ENCODE measurements at places on chromosomes 7 and 10.

- DNase-seq = no peak
These were observed 97.1 kb downstream of the CREB5 start for GRCh38 chr7:28509251-28510025.

- no peak for DNase-seq
These were observed 408.8 kb upstream of the FZD8 start for GRCh38 chr10:36050763-36051499.

DNA sequence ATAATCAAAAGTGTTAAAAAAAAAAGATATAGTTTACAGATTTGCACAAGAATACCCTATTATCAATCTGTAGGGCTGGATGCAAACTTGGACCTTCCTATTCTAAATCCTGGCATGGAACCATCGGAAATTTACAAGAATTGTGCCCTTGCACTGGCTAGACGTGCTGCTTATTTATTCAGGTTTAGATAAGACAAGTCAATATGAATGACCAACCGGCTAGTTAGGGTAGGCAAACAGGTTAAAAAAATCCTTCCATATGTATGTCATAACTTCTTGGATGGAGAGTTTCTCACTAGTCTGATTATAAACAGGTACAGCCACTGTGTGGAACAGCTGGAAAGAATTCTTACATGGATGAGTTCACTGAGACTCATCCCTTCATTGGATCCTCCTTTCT is 41.4 kb downstream of the PKD1L1 start:
- DNase-seq = no peak

DNA sequence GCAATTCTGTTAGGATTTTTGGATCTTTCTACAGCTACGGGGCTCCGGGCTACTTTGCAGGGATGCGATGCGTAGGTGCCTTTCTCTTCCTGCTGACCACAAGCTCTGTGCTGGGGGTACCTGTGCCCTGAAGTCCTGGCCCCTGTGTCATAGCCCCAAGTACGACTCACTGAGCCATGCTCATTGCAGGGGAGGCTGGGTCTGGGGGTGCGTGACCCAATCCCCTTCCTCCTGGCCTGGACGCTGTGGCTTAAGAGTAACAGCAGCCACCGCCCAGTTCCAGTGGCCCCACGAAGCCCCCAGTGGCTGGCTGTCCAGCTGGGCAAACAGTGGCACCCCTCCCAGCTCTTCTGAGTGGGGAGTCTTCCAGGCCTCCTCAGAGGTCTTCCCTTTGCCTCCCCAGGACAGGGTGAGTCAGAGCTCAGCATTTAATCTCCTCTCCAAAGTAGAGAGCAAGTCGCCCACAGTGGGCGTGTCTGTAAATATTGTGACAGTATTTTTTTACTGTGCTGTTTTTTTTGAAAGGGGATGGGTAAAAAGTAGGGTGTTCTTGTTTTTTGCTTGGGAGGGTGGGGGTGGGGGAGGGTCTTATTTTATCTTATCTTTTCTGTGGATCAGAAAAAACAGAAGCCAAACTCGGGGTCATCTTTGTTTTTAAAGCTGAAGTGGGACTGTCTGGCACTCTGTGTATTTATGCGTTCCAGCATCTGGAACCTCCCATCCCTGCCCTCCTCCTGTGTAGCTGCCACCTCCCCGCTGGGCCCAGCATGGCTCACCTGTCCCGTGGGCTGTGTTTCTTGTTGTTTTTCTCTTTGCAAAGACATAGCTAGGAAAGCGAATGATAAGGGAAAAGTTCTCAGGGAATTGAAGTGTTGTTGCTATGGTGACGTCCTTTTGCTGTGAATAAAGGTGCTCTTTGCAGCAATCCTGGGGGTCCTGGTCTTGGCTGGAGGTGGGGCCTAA is 8.2 kb downstream of the LFNG start:
- DNase-seq = no peak

DNA sequence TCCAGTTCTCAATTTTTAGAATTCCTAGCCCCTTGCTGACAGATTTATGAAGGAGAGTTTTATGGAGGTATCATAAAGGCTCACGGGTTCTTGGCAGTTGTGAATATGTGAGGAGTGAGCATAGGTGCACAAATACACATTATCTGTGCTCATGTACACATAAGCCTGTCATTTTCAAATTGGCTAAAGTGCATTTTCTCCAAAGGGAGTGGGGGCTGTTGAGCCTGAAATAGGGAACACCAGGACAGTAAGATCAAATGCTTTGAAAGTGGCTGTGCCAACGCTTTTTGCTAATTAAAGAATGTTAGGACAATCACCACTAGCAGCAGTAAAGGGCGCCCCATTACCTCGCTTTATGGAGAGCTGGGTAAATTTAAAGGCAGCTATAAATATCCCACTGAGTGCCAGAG is 8.3 kb upstream of the LRRC4 start:
- no peak for DNase-seq

DNA sequence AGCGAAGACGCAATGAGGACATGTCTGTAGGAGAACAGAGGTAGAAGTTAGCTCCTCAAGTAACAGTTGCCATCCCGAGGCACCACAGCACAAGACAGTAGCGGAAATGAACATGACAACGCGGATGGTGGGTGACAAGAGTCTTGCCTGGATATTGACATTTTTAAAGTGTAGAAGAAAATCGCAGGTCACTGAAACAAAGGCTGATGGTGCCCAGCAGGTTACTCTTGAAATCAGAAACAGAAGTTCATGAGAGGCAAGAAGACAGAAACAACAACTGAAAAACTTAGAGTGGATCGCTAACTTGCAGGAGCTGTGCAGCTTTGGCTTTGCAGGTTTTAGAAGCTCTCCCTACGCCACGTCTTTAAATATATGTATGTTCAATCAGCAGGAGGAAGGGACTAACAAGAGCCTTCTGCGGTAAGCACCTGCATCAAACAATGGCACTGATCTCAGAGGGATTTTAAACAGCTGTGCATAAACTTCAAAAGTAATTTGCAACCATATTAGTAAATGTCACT is 1.8 kb downstream of the PRKCQ start:
- no peak for DNase-seq

- no peak for DNase-seq
These were observed 370.1 kb downstream of the FRMD4A start for GRCh38 chr10:13960603-13961002.

DNA sequence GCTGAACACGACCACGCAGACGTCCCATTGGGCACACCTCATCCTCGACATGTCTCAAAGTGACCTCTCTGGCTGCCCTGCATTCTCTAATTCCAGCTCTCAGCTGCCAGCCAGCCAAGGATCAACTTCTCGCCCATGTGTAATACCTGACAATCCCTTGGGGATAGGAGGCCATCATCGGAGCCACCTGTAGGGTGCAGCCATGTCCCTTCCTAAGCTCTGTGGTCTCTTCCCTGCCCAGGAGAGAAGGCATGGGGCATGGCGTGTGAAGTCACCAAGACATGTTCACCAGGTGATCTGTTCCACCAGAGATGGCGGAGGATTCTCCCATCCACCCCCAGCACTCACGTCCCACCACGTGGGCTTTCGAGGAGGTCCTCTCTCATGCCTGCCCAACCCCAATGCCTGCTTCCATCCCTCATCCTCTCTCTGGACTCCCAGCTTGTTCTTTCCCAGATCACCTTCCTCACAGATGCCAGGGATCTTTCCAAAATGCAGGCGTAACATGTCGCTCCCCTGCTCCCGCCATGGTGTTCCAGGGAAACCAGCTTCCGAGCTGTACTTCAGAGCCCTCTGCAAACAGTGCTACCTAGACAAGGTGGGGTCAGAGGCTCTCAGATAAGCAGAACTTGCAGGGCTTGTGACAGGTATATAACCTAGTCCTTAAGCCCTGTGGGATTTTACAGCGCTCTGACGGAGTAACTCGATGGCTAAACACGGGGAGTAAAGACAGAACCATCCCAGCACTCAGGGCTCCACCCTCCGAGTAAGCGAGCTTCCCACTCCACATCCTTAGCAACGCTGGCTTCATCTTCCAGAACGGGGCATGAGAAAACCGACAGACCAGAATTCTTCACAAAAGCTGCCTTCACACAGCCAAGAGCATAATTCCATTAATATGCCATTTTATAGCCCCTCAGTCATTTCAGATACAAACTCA is 41.1 kb downstream of the BRI3 start:
- DNase-seq = no peak

DNA sequence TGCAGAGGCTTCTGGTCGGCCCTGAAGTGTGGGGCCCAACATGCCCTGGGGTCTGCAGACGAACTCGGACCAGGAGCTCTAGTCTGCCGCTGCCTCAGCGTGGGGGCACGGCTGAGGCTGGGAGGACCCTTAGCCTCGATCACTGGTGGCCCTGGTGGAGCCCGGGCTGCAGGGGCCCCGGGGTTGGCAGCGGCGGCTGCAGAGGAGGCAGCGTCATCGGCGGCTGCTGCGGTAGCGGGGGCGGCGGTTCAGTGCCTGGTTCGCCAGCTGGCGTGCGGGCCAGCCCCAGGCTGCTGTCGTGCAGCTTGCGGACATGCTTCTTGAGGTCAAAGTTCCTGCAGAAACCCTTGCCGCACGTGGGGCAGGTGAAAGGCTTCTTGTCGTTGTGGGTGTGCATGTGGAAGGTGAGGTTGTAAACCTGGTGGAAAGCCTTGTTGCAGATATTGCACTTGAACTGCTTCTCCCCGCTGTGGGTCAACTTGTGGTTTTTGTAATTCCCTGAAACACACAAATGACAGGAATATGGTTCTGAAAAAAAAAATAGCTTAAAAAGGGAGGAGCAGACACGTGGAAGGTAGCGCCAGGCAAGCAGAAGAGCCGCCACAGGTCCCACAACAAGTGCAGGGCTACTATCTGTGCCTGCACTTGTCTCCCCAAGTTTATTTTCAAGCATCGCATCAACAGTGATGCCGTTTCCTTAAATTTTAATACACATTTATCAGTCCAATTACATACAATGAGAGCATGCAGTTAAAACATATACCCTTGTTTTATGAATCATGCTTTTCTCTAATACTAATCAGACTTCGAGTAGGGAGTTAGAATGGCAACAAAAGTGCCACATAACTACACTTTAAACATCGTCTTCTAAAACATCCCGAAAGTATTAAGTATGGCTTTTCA is 2.4 kb downstream of the FEZF1 start:
- DNase-seq = no peak

DNA sequence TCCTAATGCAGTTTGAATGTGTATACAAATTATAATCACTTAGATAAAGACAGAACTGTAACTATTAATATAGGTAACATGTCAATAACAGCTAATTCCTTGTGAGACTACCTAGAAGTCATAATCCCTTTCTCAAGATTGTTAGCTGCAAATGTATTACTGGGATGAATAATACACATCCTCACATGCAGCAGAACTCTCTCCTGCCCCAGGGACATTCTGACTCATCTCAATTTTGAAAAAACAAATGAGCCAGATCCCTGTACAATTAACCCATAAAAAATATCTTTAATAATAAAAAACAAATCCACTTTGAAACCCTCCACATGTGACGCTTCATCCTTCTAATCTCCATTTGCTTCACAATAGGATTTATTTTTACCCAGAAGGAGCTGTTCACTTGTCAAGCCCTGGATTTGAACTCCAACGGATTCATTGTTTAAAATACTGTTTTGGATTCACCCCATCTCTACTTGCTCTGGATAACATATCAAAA is 428.4 kb upstream of the TEX47 start:
- no peak for DNase-seq

DNA sequence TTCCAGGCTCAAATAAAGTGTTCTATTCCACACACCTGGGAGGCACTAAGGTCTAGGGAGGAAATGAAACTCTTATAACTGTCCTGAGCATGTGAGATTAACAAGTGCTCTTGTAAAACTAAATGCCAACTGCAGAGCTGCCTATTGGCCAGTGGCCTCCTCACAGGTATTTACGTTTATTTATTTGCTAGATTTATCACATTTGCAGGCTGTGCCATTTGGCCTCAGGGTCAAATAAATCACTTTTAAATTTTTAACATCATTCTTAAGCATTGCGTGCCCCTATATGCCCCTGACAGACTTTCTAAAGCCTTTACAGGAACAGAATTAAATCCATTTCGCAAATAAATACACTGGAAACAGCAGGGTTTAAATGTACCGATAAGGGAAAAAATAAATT is 381.8 kb upstream of the NFE2L3 start:
- DNase-seq = no peak

DNA sequence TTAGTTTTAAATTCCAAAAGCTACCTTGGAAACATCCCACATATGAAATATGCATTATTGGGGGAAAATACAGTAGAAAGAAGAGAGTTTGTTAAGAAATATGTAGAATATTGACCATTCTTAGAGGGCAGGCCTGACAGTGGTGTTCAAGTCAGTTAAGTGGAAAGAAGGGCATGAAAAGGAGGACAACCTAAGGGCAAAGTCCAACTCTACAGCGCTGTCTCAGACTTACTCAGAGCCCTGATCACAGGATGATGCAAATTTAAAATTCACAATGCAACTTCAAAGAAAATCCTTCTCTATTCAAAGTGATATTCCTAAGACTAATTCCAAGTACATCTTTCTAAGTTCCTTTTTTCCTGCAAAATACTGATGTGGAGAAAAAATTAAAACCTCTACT is 139.1 kb upstream of the LRRTM3 start:
- DNase-seq = no peak

- peak; percentile 86 for DNase-seq
These were observed 110.5 kb downstream of the C10orf105 start for GRCh38 chr10:71608819-71609768.

DNA sequence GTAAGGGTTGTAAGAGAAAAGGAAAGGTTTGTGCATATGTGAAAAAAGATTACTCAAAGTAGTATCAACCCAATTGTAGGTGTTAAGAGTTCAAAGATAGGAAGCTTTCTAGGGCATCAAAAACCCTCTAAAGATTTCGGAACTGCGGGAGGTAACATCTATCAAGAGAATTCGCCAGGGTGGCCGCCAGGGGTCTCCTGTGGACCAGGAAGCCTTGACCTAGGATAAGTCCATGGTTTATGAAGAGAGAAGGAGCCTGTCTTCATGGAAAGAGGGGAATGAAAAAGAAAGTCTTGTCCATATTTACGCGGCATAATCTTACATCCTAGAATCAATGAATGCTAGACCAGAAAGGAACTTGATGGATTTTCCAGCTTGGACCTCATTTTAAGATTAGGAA is 140.7 kb upstream of the CALCR start:
- DNase-seq = peak; percentile 29

DNA sequence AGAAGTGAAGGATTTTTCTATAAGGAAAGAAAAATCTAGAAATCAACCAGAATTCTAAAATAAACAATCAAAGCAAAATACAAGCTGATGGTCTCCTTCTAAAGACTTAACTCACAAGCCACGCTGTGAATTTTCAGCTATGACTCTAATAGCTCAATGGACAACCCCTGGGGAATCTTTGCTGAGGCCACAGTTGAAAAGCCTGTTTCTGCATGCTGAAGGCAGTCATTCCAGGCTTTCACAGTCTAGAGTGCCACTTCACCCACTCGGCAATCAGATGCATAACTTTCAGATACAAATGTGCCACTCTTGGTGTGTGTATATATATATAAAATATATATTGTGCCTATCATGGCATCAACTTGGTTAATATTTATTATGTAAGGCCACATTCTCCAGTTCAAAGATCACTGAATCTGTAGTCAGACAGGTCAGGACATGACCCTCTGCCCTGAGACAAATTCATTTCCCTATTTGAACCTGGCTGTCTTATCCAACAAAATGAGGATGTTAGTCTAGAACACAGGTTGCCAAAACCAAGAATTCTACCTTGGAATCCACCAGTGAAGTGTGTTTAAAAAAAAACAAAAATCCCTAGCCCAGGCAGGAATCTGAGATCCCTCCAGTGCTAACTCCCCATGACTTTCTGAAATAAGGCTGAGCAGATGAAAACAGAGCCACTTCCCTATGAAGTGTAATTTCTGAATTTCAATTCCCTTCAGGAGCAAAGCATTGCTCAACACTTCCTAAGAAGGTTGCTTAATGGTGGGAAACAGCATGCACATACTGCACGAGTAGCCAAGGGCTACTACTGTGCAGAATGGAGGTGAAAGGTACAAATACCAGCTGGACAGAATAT is 9.9 kb downstream of the LIPA start:
- DNase-seq = no peak
